Endothelial cell (in vitro differentiated cells): ENCODE measurements at places on chromosomes 12 and 14.

GRCh38 chr12:85642808-85643207 is 193.4 kb downstream of the RASSF9 start:
- DNase-seq: no peak

DNA sequence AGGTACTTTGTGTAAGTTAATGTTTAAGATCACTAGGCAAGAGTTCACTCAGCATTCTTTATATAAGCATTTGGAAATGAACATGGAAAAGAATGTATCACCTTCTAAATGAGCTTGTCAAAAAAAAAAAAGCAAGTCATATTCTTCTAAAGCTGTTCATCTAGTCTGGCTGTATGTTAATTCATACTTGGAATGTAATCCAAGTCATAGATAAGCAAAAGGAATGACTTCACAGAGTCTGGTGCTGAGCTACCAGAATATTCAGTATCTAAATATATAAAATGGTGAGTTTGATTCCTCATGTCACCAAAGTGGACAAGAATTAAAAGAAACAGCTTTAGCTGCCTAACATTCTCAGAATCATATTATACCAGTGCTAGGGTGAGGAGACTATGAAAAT is 4.9 kb downstream of the OR6C4 start:
- DNase-seq: no peak

- DNase-seq: no peak
These were observed 40.1 kb upstream of the VPS33A start for GRCh38 chr12:122306407-122306806.

DNA sequence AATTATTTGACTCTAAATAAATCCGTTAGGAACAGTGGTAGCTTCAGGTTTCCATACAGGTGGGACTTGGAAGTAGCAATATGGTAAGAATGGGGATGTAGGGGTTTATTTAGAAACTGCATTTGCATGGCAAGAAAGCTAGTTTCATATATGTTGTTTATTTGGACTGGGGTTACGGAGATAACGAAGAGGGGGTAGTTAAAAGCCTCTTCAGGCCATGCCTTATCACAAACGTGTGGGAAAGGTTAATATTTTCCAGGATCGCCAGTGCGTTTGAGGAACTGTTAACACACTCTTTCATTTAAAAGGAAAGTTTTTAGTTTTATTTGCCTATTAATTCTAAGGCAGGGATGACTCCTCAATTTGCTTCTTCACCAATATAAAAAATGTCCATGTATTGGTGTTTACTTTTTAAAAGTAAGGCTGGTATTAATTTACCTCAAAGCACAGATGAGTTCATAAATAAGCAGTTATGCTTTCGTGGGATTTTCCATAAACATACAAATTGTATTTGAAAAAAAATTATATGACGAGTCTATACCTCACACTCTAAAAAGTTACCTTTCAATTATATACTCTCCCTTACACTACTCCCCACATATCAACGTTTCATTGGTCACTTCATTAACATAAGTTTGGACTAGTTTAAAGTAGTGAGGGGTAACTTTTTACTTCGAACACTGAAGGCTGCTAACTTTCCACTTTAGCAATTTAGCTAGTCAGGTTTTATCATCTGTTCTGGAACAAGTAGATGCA is 814 bp downstream of the RAB2B start:
- DNase-seq: no peak

DNA sequence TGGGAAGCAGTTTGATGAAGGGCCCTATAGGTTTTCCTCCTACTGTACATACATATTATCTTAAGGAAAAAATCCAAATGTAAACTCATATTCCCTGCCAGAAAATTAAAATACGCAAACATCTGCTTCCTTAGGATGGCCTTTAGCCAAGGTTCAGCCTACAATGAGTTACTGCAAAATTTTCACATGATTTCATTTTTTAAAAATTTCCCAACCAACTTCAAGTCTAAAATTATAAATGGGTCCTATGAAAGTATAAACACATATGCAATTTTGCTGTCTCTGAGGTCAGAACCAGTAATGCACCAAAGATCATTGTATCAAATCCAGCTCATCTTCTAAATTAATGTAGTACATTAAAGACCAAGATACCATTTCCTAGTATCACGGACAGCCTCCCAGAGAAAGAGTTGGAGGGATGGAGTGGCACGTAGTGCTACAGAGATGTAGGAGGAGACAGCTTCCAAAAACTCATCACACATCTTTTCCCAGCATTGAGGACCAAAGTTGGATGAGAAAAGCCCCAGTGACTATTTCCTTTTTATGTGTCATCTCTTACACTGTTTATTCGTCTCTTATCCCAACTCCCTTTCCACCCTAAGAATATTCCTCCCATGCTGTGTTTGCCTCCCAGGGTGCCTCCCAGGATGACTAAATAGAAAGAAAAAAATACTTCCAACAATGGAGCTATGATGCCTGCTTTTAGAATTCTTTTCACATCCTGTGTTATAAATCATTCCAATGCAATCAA is 92.3 kb upstream of the SLCO1C1 start:
- no peak for DNase-seq

GRCh38 chr12:31843398-31844095 is 114.7 kb upstream of the AMN1 start:
- no peak for DNase-seq

GRCh38 chr12:121443193-121443870 is 43.4 kb downstream of the RNF34 start:
- peak; percentile 89 for DNase-seq

GRCh38 chr12:121724925-121725324 is 12.4 kb downstream of the TMEM120B start:
- no peak for DNase-seq

GRCh38 chr12:105253866-105254513 is 18.0 kb upstream of the APPL2 start:
- DNase-seq: no peak

- DNase-seq: no peak
These were observed 2.3 kb downstream of the ST8SIA1 start for GRCh38 chr12:22332202-22332601.

GRCh38 chr14:81324011-81324410 is 76.1 kb downstream of the STON2 start:
- peak; percentile 46 for DNase-seq

DNA sequence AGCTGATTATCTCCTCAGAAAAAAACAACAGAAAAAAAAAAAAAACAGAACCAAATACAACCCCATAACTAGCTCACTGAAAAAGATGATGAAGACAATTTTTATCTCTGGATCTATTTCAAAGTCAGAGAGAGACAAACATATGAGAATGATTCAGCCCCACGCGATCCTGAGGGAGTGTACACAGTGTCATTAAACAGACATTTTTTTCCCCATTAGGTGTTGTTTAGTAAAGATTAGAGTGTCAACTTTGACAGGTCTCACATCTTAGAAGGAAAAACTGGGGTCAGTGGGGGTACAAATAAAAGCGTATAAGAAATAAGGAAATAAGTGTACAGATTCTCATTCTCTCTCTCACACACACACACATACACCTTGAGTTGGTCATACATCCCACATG is 635.4 kb downstream of the NRXN3 start:
- no peak for DNase-seq

GRCh38 chr12:106145539-106146447 is 7.0 kb upstream of the NUAK1 start:
- no peak for DNase-seq

GRCh38 chr14:74893614-74894091 is 11.9 kb downstream of the DLST start:
- DNase-seq: no peak

- DNase-seq: peak; percentile 45
These were observed 5.4 kb downstream of the SAMD4A start for GRCh38 chr14:54572316-54572715.

DNA sequence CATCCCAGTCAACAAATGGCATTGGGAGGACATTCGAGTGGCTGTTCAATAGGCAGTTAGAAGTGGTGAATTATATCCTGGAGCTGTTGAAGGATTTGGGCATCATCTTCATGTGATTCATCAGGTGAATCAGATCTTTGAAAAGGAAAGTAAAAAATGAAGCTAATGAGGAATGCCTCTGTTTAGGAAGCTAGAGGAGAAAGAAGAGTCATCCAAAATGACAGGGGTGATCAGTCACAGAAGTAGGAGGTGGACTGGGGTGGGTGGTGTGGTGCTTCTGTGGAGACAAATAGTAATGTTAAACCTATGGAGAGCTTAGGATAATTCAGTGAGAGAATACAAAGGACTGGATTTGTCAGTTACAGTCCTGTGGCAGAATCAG is 32.7 kb downstream of the DIP2B start:
- DNase-seq: no peak

- DNase-seq: peak; percentile 79
These were observed 637 bp downstream of the PTMS start for GRCh38 chr12:6766651-6767349.
